Astrocyte (in vitro differentiated cells and primary cell): ENCODE measurements at places on chromosomes 6 and 20.

GRCh38 chr20:52682237-52682636 is 289.9 kb upstream of the TSHZ2 start:
- no peak overlapping the region for H3K4me3 ChIP-seq
- H3K4me1 ChIP-seq = no peaks in the 10 kb centered on the region
- no peaks in the 10 kb centered on the region for H3K36me3 ChIP-seq
- H3K27me3 ChIP-seq = no peaks in the 10 kb centered on the region
- H3K27ac ChIP-seq = no peak overlapping the region

GRCh38 chr6:138302554-138302953 is 75.2 kb upstream of the SMIM28 start:
- no peak for DNase-seq
- no peaks in the 10 kb centered on the region for H3K4me1 ChIP-seq
- H3K27ac ChIP-seq = no peak overlapping the region
- H3K4me3 ChIP-seq = no peak overlapping the region
- no peaks in the 10 kb centered on the region for H3K27me3 ChIP-seq
- no peaks in the 10 kb centered on the region for H3K36me3 ChIP-seq

- no peak overlapping the region for H3K4me3 ChIP-seq
- no peak for DNase-seq
- no peaks in the 10 kb centered on the region for H3K4me1 ChIP-seq
- H3K27me3 ChIP-seq = peaks cover 2% of the 10 kb centered on the region
- H3K36me3 ChIP-seq = no peaks in the 10 kb centered on the region
- H3K27ac ChIP-seq = no peak overlapping the region
Measured at GRCh38 chr20:39588148-39588757, 626.1 kb downstream of the DHX35 start.

GRCh38 chr6:23218751-23219150 is 649.4 kb downstream of the HDGFL1 start:
- DNase-seq = no peak
- no peak overlapping the region for H3K27ac ChIP-seq
- H3K27me3 ChIP-seq = no peaks in the 10 kb centered on the region

DNA sequence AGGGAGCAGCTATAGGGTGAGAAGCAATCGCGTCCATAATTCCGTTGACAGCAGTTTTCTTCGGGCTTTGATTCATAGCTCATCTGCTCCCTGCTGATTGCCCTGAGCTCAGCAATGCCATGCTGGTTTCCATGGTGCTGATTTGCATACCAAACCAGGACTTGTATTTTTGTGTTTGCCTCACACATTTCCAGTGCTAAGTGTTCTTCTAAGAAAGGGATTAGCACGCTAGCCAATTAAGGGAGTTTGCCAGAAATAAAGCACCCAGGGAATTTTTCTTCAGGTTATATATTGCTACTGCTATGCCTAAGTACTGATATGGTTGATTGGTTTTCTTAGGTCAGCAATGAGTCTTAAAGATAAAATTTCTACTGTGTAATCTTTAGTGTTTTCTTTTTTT is 177.6 kb downstream of the PLCB1 start:
- no peak overlapping the region for H3K4me3 ChIP-seq
- peak; percentile 39 for DNase-seq
- H3K27ac ChIP-seq = no peak overlapping the region
- H3K4me1 ChIP-seq = no peaks in the 10 kb centered on the region
- no peaks in the 10 kb centered on the region for H3K36me3 ChIP-seq

DNA sequence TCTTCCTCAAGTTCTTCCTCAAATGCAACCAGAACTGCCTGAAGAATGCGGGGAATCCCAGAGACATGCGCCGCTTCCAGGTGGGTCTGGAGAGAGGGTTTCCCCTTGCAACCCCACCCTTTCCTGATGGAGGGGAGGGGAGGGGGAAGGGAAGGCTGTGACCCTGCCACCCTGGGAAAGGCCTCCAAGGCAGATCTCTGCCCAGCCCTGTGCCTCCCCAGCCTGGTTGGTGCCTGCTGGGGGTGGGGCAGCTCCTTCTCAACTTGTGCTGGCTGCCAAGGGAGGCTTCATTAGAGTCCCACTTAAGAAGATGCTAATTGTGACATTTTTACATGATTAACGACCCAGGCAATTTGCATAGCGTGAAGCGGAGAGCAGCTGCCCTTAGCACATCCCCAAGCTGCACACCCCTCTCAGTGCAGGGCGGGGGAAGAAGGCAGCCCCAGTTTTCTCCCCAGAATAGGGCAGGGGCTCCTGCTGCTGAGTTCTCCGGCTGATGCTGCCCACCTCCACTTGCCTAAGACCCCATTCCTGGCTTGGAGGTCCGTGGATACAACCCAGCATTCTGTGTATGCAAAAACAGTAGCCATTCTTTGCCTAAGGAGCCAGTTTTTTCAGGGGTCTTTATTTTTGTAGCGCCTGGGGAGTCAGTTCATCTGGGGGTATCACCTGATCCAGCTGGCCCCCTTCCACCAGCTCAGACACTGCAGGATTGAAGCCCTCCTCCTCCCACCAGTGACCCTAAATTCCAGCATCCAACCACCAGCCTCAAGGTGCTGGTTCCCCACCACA is 51.7 kb downstream of the CPXM1 start:
- no peak overlapping the region for H3K27ac ChIP-seq
- no peaks in the 10 kb centered on the region for H3K36me3 ChIP-seq
- no peak overlapping the region for H3K4me3 ChIP-seq
- DNase-seq = no peak
- H3K4me1 ChIP-seq = peaks cover 15% of the 10 kb centered on the region

DNA sequence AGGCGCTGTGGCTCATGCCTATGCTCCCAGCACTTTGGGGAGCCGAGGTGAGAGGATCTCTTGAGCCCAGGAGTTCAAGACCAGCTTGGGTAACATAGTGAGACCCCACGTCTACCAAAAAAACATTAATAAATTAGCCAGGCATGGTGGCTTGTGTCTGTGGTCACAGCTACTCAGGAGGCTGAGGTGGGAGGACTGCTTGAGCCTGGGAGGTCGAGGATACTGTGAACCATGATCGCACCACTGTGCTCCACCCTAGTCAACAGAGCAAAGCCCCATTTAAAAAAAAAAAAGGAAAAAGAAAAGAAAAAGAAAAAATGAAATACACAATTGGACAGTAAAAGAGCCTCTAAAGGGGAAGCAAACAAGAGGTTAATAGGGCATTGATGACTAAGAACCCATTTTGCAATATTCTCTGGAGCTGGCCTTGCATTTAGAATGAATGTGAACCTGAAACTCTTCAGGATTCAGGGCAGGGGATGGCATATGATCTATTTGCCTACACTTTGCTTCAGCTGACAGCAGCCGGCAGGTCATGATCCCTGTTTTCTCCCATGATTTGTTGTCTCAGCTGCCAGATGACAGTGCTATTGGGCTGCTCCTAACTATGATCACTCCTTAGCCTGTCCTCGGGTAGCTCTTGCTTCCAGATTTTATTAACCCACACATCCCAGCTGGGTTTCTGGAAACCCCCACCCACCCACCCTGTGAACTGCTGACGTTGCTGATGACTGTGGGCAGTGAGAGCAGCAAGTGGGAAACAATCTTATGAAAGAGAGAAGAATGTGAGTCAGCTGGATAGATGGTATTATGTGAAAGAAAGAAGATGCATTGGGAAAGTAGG is 83.8 kb upstream of the ELOVL5 start:
- peak; percentile 81 for DNase-seq
- H3K36me3 ChIP-seq = no peaks in the 10 kb centered on the region
- H3K27me3 ChIP-seq = no peaks in the 10 kb centered on the region
- no peak overlapping the region for H3K27ac ChIP-seq

GRCh38 chr6:53833155-53833554 is 38.4 kb downstream of the LRRC1 start:
- DNase-seq = no peak
- H3K36me3 ChIP-seq = no peaks in the 10 kb centered on the region
- no peak overlapping the region for H3K27ac ChIP-seq
- H3K27me3 ChIP-seq = no peaks in the 10 kb centered on the region
- H3K4me3 ChIP-seq = no peak overlapping the region

DNA sequence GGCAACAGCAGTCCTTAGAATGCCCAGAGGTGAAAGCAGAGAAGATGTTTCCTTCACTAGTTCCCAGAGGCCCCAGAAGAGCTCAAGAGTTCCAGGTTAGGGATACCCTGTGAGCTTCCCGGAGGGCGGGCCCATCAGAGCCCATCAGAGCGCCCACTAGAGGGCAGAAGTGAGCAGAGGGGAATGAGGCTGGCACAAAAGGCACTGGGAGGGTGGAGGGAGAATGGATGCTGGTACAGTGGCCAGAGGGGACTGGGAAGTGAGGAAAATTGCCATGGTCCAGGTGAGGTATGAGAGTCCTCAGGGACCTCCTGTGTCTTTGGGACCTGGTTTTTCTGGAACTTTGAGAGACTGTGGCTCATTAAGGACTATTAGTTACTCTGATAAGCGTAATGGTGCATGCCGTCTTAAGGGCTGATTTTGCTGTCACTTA is 57.3 kb downstream of the LINC00237 start:
- no peak overlapping the region for H3K27ac ChIP-seq
- H3K36me3 ChIP-seq = no peaks in the 10 kb centered on the region
- H3K4me1 ChIP-seq = no peaks in the 10 kb centered on the region
- no peaks in the 10 kb centered on the region for H3K27me3 ChIP-seq

- H3K36me3 ChIP-seq = no peaks in the 10 kb centered on the region
- peaks cover 4% of the 10 kb centered on the region for H3K4me1 ChIP-seq
Measured at GRCh38 chr20:58432186-58432954, 43.3 kb downstream of the VAPB start.

GRCh38 chr20:38875175-38875993 is 50.8 kb upstream of the FAM83D start:
- H3K36me3 ChIP-seq = no peaks in the 10 kb centered on the region
- no peaks in the 10 kb centered on the region for H3K4me1 ChIP-seq
- H3K27me3 ChIP-seq = peaks cover 5% of the 10 kb centered on the region
- DNase-seq = no peak
- no peak overlapping the region for H3K27ac ChIP-seq

DNA sequence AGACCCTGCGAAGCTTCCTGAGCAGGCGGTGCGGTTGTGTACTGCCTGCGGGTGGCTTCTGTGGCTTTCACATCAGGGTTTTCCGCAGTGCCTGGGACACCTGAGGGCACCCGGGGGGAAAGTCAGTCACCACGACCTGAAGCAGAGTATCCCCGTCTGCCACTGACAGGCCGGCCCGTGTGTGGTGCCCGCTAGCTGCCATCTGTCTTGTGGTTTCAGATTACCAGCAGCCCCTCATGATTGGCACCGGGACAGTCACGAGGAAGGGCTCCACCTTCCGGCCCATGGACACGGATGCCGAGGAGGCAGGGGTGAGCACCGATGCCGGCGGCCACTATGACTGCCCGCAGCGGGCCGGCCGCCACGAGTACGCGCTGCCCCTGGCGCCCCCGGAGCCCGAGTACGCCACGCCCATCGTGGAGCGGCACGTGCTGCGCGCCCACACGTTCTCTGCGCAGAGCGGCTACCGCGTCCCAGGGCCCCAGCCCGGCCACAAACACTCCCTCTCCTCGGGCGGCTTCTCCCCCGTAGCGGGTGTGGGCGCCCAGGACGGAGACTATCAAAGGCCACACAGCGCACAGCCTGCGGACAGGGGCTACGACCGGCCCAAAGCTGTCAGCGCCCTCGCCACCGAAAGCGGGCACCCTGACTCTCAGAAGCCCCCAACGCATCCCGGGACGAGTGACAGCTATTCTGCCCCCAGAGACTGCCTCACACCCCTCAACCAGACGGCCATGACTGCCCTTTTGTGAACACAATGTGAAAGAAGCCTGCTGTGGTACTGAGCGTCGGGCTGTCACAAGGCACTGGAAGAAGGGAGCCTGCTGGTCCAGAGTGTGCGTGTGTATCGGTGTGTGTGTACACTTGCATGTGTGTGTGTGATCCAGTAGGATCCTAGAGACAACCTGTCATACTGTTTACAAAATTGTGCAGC is 54.4 kb downstream of the GOPC start:
- peaks cover 32% of the 10 kb centered on the region for H3K36me3 ChIP-seq
- H3K4me1 ChIP-seq = peaks cover 47% of the 10 kb centered on the region
- H3K4me3 ChIP-seq = peak overlapping the region; percentile 40
- peak; percentile 58 for DNase-seq
- peak overlapping the region; percentile 90 for H3K27ac ChIP-seq

DNA sequence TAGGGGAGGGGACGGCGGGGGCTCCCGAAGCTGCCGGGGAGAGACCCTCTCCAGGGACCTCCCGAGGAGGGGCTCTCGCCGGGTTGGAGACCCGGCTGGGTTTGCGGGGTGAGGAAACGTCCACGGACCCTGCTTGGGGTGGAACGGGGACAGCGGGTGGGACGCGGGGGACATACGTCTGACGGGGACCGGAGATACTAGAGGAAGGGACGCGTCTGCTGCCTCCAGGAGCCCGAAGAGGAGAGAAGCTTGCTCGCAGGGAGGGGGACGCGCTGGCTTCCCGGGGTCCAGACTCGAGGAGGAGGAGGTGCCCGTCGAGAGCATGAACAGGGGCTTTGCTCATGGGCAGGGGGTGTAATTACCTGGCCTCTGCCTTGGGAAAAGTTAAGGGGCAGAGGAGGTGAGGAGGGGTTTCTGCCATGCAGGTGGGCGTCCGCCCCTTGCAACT is 593 bp downstream of the DNMT3B start:
- DNase-seq = no peak
- H3K36me3 ChIP-seq = no peaks in the 10 kb centered on the region
- H3K4me1 ChIP-seq = peaks cover 13% of the 10 kb centered on the region
- H3K27ac ChIP-seq = peak overlapping the region; percentile 26
- H3K27me3 ChIP-seq = no peaks in the 10 kb centered on the region

DNA sequence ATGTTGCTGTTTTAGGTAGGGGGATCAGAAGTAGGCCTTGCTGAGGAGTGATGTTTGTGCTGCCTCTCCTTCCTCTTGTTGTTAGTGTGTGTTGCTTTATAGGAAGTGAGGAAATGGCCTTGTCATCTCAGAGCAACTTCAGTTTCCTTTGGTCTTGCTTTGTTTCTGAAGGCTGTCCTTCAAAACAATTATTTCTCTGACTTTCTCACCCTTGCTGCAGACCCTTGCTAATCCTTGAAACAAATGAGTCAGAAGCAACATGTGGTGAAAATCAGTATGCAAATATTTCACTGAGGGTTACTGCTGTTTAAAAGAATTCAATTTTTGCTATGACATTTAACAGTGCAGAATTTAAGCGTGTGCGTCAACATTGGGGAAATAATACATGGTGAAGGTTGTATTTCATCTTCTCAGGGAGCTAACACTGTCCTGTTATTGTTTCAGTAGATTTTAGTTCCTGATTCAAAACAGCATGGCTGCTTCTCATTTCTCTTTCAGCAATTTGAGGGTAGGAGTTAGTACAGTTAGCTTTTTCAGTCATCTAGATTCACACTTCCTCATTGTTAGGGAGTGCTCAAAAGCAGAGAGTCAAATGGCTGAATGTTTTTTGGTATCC is 13.8 kb downstream of the RNF144B start:
- H3K36me3 ChIP-seq = no peaks in the 10 kb centered on the region
- H3K4me3 ChIP-seq = no peak overlapping the region
- H3K27me3 ChIP-seq = no peaks in the 10 kb centered on the region
- H3K27ac ChIP-seq = peak overlapping the region; percentile 71
- peaks cover 22% of the 10 kb centered on the region for H3K4me1 ChIP-seq

DNA sequence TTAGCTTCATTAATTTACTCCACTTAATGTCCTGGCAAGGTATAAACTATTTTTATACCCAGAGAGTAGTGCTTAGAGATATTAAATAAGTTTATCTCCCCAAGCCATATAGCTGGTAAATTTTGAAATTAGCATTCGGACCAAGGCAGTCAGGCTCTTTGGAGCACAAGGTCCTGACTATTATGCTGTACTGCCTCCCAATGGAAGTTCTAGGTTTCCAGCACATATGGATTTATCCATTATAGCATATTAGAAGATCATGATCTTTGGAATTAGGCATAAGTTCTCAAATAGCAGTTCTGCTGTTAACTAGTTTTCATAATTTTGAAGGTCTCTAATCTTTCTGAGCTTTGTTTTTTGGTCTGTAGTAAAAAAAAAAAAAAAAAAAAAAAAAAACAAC is 835.3 kb upstream of the EPHA7 start:
- no peaks in the 10 kb centered on the region for H3K36me3 ChIP-seq
- DNase-seq = no peak
- no peak overlapping the region for H3K4me3 ChIP-seq

- H3K27me3 ChIP-seq = no peaks in the 10 kb centered on the region
- DNase-seq = no peak
- no peak overlapping the region for H3K4me3 ChIP-seq
- no peaks in the 10 kb centered on the region for H3K36me3 ChIP-seq
- no peaks in the 10 kb centered on the region for H3K4me1 ChIP-seq
Measured at GRCh38 chr6:39251406-39251805, 22.1 kb upstream of the KCNK5 start.
